ENCODE measurements at places on chromosomes 6 and 20.

GRCh38 chr6:4153514-4153985 is 18.2 kb upstream of the ECI2 start:
- DNase-seq: no peak

GRCh38 chr6:101770116-101770515 is 376.6 kb downstream of the GRIK2 start:
- no peak for DNase-seq

DNA sequence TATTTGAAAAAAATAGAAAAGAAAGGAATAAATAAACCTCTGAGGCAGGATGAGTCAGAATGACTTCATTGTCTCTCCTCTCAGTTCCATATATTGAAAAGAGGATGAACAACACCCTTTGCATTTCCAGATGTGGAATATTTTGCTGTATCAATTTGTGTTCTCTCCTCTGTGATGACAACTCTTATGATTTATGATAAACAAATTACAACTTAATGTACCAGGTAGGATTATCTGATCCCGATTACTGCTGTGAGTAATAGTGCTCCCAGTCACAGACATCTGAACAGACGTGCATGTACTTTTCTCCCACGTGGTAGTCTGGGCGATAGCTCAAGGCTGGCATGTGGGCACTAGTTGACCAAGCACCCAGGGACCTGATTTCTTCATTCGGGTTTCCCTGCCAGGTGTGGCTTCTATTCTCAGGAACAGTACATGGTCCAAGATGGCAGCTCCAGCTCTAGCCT is 142.1 kb upstream of the SULF2 start:
- no peak for DNase-seq

GRCh38 chr6:164130585-164130984 is 716.1 kb downstream of the QKI start:
- DNase-seq: no peak

GRCh38 chr6:158031381-158032353 is 50.0 kb downstream of the SYNJ2 start:
- DNase-seq: peak; percentile 29

DNA sequence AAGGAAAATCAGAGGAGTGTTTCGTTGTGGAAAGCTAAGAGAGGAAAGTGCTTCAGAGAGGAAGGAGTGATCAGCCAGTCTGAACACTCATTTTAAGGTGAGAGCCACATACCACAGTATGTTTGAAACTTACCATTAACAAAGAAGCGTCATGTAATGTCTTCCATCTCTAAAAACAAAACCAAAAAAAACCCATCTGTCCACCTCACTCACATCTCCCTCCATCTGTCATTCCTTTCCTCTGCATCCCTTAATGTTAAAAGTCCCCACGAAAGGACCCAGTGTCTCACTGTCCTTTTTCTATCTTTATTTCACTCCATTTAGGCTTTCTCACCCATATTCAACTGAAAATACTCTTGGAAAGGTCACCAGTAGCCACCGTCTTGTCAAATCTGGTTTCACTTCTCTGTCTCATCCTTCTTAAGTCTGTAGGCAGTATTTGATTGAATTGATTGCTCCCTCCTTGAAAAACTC is 59.4 kb upstream of the GNRH2 start:
- DNase-seq: no peak

DNA sequence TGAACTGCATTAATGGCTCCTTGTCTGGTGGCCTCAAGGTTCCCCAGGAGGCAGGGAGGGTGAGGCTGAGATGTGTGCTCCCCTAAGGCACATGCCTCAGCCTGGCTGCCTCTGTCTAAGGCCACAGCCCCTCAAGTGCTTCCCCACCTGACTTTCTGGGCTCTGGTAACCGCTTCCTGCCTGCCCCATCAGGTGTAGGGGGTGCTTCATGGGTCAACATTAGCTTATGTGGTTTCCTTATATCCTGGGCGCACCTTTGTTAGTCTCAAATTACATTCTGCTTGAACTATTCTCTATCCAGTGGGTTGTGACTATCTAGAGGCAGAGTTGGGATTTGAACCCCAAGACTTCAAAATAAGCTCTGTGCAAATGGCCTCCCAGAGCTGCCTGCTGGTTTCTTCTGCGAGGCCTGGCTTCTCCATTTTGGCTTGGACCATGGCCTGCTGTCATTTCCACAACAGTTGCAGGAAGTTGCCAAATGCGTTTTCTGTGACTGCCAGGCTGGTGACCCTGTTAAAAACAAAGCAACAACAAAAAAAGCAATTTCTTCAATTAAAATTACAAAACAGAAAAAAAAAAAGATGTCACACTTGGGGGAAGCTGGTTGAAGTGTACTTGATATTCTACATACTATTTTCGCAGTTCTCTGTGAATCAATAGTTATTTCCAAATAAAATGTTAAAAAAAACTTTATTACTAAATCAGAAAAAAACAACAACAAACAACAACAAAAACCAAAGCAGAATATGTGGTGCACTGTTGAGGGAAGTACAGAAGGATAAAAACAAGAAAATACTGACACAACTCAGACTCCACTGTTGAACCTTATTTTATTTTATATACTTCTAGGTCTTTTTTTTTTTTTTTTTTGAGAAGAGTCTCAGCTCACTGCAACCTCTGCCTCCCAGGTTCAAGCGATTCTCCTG is 20.0 kb upstream of the ZNFX1 start:
- no peak for DNase-seq

GRCh38 chr6:14276667-14277404 is 159.3 kb downstream of the CD83 start:
- DNase-seq: no peak

DNA sequence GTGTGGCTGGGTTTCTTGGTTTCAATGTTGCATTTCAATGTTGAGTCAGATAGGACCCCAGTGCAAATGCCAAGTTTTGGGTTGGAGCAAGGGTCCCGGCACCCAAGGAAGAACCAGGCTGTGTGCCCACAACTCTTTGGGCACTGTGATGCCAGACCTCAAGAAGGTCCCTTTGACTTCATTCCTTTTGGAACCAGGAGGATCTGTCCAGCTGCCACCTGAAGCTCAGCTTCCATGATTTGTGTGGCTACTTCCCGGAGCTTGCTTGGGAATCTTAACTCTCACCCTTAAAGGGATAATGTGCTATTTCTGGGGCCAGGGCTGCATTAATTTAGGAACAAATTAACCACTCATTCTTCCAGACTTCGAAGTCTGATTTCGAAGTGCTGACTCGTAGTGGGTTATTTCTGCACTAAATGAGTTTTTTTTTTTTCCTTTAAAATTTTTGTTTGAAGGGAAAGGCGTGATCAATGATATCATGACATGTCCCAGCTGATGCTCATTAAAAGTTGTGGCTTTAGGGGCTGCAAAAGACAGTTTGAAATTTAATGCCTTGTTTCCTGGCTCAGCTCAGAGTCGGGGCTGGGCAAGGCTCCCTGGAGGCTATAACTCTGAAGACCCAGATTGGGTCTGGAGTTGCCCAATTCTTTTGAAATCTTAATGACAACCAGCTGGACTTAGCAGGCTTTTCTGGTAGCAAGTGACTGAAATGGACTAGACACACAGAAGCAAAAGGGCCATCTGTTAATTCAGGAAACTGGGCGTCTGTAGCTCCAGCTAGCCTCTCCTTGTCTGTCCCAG is 24.0 kb upstream of the PHACTR3 start:
- no peak for DNase-seq

DNA sequence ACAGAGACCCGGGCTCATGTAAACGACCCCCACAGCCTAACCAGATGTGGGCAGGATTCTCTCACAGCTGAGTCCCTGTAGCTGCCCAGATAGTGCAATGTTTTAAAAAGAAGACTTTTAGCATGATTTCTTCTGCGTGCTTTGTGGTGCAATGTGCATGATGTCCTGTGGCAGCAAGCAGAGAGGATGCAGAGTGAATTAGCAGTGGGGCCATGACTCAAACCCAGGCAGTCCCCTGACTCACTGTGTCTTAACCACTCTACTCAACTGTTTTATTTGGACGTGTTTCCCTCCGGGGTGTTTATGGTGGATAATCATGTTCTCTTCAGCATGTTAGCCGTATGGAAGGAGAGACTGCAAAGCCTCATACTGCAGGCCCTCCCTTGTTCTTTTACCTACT is 247.9 kb downstream of the SLC24A3 start:
- no peak for DNase-seq

DNA sequence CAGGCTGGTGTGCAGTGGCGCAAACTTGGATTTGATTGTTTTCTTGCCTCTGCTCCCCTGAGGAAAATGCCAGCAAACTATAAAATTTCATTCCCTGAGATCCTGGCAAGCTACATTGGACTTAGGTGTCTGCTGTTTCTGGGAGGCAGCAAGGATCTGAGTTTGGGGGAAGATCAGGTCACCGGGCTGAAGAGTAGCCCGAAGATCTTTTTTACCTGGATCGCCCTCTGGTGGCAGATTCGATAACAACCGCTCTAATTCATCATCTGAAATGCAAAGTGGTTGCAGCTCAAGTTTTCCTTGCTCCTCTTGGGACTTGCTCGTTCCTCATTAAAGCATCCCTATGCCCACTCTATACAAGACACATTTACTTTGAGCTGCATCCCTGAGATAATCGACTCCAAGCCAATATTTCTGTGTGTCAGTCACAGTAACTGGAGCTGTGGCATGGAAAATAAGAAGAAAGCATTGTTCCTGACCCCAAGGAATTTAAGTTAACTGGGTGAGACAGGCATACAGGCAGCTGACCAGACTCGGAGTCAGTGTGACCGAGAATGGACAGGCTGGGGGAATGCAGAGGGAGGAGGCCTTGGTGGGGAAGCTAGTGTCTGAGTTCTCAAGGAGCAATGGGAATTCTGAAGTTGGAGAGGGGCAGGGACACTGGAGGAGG is 131.8 kb upstream of the PROKR2 start:
- DNase-seq: peak; percentile 5

GRCh38 chr6:148548749-148549140 is 198.1 kb upstream of the UST start:
- DNase-seq: no peak

GRCh38 chr6:43798688-43799444 is 28.9 kb downstream of the VEGFA start:
- DNase-seq: no peak

DNA sequence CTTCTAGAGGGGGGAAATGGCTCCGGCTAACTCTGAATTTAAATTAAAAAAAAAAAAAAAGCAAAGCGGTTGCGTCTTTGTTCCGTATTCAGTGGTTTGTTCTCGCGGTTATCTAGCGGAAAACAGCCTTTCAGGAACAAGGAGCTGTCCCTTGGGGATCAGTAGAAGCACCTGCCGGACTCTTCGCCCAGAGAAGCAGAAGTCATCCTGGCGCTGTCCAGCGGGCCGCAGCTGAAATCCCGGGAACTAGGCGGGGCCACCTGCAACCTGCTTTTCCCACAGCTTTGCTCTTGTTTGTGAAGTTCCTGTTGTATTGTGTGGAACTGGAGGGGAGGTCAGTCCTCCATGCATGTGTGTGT is 43.9 kb upstream of the GJE1 start:
- DNase-seq: no peak

DNA sequence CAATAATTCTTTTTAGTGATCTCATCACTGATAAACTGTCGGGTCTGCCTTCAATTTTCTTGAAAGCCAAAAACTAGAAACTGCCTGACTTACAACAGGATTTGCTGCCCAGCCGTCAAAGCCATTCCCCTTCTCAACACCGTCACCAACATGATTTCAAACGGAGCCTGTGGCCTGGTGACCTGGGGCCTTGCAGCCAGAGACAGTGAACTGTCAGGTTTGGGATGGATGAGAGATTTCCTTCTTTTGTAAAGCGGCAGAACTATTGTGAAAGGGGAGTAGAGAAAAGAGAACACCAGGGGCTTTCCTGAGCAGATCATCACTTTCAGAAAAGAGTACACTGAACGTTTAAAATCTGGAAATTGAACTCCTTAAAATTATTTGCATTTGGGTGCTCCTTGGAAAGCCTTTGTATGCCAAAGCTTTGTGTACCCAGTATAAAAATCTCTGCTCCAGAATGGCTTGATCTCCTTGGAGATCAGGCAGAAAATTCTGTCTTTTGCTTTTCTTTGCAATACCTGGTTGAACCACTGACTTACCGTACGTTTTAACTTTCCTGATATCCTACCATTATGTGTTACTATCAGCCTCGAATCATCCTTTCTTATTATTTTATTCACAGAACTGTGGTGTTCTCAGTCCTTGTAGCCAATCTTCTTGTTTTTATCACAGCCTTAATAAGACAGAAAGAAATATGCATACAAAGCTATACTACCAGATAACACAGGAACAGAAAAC is 125.2 kb downstream of the PACRG start:
- no peak for DNase-seq

- no peak for DNase-seq
These were observed 394.6 kb upstream of the PTCHD4 start for GRCh38 chr6:48505621-48506020.

- no peak for DNase-seq
These were observed 38.7 kb upstream of the SLC17A4 start for GRCh38 chr6:25715794-25716193.

GRCh38 chr6:134657751-134658527 is 292.0 kb downstream of the ALDH8A1 start:
- no peak for DNase-seq

GRCh38 chr6:113888493-113888892 is 31.3 kb downstream of the MARCKS start:
- no peak for DNase-seq

DNA sequence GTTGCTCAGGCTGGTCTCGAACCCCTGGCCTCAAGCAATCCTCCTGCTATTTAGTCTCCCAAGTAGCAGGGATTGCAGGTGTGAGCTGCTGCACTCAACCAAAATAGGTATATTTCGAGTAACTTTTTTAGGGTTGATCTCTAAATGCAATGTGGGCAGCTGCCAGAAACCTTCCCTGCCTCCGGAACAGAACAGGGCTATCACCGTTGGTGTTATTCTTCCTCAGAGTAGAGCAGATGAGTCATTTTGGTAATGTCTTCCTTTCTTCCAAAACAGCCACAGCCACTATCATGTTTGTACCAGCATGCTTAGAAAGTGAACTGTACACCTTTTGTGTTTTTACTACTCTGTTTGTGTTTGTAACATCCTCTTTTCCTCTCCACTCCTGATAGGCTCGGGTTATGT is 44.1 kb downstream of the SNX9 start:
- no peak for DNase-seq
